ENCODE measurements at places on chromosomes 16 and 17.

DNA sequence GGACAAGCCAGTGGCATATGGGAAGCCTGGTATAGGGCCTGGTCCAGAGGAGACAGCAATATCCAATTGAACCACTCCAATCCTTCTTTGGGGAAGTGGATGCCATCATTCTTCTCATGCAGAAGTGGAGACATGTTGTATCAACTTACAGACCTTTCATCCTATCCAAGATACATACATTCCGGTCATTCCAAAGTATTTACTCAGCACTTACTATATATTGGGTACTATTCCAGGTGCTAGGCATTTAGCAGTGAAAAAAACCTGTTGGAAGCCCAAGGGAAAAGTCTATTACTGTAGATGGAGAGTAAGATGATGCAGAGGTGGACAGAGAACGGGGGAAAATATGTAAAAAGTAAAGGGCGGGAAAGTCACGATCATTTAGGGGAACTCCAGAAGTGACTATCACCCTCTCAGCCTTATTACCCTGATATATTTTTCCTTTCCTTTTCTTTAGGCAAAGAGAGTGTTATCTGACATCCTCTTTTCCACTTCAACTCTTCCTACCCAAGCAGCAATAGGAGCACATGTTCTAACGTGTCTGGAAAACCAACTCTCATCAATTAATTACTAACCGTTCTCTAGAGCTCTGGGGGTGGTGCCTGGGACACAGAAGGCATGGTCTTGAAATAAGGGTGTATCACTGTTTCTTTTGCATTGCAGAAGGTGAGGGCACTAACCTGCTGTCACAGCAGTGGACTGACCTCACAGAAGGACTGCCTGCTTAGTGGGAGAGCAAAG lies 210.1 kb upstream of the MAF start:
- DNase-seq, result no peak

DNA sequence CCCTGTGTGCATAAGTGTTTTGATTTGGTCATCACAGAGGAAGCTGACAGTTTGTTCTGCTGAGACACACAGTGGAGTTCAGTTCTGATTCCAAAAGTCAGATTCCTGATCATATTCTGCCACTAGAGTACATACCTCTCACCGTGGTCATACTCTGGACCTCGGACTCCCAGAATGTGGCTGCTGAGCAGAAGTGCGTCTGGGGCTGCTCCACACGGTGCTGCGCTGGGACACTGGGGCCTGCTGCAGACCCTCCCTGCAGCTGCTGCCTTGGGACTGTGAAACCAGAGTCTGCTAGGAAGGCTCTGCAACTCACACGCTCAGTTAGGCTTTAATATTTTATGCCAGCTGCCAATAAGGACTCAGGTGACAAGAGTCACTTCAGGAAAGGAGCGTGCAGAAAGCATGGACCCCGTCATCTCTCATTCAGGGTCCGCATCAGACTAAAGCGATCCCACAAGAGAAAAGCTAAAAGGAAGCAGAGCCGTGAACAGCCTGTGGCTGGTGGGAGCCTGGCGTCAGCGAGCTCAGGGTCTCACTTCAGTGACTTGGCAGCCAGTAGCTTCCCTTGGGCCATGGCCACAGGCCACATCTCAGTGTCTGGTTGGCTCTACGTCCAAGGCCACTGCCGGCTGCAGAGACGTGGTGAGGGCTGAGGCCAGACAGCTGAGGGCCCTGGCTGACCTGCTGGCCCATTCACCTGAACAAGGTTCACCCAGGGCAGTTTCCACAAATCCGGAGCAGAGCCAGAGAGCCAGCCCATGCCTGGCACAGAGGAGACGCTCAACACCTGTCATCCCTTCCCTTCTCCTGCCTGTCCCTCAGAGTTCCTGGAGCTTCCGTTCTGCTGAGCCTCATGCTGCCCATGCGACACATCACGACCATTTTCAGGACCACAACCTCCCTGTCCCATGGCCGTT lies 24.7 kb upstream of the KIFC3 start:
- no peak for DNase-seq

- no peak for DNase-seq
Measured at GRCh38 chr17:79577485-79578187, 33.2 kb downstream of the RBFOX3 start.

- no peak for DNase-seq
Measured at GRCh38 chr16:27924411-27925118, 138.9 kb downstream of the GSG1L start.

- no peak for DNase-seq
Measured at GRCh38 chr17:40461732-40462342, 18.6 kb downstream of the IGFBP4 start.

DNA sequence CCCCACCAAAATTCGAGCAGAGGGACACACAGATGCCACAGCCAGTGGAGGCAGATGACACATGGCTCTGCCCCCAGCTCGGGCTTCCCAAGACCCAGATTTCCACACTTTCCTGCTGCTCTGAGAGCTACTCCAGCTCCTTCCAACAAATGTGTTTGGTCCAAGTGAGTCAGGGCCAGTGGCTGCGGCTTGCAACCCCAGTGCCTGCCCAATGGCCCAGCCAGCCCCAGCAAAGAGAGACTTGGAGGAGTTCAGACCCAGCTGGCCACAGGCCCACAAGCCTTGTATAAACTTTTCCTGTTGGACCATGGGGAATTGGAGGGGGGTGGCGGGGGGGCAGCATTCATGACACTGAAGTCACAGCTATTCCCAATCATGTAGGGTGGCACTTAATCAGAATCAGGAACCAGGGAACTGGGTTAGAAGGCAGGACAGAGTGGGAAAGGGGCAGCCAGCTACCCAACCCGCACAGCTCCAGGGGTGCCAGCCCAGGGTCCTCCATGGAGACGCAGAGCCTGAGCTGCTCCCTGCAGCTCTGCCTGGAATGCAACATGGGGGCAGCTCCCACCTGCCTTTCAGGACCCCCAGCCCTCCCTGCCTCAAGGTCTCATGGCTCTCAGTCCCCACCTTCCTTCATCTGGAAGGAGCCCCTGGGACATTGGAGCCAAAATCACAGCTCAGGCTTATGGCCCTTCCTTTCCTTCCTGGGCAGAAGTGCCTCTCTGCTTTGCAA lies 17.5 kb upstream of the C16orf78 start:
- no peak for DNase-seq

- DNase-seq, result no peak
Measured at GRCh38 chr17:1060991-1061390, 64.1 kb downstream of the TIMM22 start.

DNA sequence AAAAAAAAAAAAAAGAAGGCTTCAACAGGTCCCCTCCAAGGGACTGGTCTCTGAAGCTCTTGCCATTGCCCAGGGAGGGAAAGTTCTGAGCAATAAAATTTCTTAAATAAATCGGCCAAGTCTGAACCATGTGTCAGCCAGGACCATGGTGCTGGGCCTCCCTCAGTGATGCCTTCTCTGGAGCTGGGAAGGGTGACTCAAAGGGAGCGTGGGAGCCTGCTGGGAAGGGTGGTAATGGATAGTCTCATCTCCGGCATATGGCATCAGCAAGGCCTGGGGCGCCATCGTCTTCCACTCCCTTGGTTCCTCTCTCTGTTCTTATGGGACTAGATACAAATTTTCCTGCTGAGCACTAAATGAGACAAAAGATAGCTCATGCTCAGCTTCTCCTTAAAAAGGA lies 2.3 kb downstream of the VKORC1 start:
- no peak for DNase-seq

DNA sequence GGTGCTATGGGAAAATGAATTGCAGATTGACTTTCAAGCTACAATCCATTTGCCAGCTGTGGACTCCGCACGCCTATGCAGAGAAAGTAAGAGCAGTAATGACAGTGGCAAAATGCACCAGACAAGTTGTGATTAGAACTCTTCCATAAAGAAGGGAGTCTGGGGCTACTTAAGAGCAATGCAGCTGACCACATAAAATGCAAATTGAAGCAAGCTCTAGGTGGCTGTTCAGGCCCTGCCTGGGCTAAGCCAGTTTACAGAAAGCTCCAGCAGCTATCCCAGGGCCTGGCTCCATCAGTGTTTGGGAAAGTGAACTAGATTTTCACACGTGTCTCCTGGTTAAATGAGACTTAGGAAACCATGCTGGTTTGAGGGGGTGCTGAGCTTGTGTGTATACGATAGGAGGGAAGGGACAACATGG lies 2.2 kb upstream of the MAP2K6 start:
- no peak for DNase-seq

DNA sequence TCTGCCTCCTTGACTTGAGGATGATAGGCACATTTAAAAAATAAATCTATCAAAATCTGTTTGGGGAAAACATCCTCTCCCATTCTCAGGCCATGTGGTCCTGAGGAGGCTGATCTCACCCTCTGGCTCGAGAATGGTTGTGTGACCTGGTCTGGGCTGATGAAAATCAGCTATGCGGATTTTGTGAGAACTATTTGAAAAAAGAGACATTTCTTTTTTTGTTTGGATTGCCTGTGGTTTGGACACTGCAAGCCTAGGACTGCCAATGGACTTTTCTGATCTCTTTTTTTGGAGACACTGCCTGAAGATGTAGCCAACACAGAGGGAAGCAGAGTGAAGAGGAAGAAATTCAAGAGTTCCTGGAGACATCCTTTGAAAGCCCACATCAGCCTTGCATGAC lies 145.9 kb downstream of the HS3ST3B1 start:
- no peak for DNase-seq

- no peak for DNase-seq
Measured at GRCh38 chr16:58628845-58629732, 537 bp downstream of the CNOT1 start.

DNA sequence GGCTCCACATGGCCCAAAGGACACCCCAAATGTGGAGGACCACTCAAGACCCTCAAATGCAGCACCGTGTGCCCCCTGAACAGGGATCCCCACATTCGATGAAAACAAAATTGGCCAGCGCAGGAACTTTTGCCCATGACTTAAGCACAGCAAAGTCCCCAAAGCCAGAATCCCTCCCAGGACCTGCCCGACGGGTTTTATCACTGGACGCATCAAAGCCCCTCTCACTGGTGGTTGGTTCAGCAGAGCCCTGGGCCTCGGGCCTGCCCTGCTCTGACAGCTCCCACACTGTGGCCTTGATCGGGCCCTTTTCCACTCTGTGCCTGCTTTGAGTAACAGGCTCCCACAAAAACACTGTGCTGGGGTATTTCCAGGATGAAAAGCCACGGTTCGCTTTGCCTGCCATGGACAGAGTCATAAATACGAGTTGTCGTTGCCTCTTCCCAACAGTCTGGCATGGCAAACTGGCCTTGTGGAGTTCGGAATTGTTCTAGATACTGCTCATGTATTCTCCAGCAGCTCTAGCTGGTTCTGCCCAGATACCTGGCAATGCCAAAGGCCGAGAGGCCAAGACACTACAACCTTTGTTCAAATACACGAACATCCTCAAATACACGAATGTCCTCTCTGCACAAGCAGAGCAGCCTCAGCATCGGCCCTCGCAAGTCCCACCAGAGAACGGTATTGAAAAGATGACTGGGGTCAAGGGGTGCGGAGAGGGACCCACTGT lies 46.4 kb downstream of the TBC1D16 start:
- DNase-seq, result no peak

DNA sequence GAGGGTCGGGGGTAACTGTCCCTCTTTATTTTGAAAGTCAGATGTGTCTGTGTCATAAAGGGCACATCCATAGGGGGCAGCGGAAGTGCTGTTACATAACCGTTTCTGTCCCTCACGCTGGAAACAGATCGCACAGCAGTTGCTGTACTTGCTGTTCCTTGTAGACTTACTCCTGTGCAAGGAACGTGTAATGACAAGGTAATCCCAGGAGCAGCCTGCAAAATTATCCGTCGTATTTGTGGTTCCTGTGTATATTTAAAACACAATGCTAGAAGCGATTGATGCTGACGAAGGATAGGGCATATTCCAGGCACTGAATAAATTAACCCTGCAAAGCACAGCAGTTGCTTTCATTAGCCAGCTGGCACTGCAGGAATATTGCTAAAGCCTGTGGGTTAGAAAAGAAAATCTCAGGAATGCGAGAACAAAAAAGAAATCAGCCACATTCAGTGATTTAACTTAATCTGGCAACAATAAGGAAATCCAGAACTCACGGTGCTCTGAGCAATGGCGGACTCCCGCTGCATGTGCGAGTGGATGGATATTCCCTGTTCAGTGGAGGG lies 76.2 kb downstream of the SPECC1 start:
- no peak for DNase-seq

DNA sequence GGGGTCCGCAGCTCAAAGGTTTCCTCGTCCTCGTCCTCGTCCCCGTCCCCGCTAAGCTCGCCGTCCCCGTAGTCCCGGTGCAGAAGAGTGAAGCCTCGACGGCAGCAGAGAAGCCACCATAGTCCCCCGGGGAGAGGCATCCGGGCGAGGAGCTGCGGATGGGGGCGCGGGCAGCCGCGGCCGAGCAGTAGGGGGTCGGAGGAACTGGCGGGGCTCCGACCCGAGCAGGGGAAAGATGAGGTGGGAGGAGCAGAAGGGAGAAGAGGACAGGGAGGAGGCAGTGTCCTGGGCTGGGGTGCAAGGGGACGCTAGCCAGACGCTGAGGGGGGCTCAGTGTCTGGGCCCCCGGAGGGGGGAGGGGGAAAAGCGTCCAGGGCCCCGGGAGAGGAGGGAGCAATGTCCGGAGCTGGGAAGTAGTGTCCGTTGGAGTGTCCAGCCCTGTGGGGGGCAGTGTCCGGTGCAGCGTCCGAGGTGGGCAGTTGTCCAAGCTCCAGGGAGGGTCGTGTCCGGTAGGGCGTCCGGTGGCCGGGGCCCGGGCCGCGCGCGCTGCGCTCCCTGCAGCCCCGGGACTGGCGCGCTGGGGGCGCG lies at the start of gene PLEKHH3:
PLEKHH3 (minus strand) TSS at position 571 of the 588 bp plus-strand sequence; CDS start at position 140, 431 bp downstream.
- peak; percentile 83 for DNase-seq

- DNase-seq, result no peak
Measured at GRCh38 chr17:15490634-15491261, 23.3 kb upstream of the CDRT4 start.

DNA sequence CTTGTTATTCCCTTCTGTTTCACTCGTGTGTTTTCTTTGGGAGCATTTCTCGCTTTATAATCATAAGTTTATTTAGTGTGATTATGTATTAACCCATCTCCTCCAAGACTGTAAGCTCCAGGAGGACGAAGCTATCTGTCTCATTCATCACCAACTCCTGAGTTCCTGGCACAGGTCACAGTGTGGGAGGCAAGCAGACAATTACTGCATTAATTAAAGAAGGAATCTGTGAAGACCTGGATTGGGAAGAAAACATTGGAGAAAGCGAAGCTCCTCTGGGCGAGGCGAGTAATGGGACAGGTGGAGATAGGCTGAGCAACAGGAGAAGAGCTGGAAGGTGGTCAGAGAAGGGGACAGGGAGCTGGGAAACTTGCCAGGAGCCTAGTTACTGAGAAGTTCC lies 7.8 kb upstream of the CAMKK1 start:
- no peak for DNase-seq

- DNase-seq, result peak; percentile 27
Measured at GRCh38 chr16:13793841-13794409, 126.0 kb upstream of the ERCC4 start.

- no peak for DNase-seq
Measured at GRCh38 chr16:56944954-56945839, 13.3 kb downstream of the HERPUD1 start.

DNA sequence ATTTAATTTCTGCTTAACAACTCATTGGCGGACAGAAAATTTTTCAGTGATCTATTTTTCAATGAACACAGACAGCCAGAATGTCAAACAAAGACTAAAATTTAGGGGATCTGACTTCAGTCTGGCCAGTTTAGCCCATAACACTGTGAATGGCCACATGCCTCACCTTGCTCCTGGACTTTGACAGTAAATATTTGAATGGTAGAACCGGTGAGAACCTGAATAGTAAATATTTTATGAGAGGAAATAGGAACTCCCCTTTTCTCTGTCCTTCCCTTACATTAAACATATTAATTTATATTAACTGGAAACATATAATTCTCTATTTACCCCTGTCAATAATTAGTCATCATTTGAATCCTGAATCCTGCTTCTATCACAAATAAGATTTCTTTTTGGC lies 942.1 kb downstream of the KCNJ2 start:
- no peak for DNase-seq

GRCh38 chr17:43475494-43476089 lies 8.2 kb upstream of the DHX8 start:
- DNase-seq, result no peak

All from D341Med (cell line).